Memory B cell (primary cell): ENCODE measurements at places on chromosomes 2 and 18.

DNA sequence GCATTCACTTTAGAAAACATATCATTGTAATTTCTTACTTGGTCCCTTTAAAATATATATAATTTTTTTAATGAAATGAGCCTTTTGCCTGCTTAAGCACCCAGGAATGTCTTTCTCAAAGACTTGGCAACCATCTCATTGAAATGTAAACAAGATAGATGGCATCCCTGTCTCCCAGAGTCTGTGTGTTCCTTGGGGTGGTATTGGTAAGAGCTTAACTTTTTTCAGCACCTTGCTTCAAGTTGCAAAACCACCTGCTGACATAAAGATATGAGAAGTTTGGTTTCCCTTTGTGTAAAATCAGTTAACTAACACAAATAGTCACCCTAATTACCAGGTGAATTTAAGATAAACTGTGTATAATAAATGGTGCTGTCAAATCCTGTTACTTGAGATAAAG is 266.9 kb downstream of the DSC3 start:
- no peak for DNase-seq
- H3K36me3 ChIP-seq, result no peaks in the 10 kb centered on the region
- H3K27me3 ChIP-seq, result no peaks in the 10 kb centered on the region
- H3K4me1 ChIP-seq, result no peaks in the 10 kb centered on the region

DNA sequence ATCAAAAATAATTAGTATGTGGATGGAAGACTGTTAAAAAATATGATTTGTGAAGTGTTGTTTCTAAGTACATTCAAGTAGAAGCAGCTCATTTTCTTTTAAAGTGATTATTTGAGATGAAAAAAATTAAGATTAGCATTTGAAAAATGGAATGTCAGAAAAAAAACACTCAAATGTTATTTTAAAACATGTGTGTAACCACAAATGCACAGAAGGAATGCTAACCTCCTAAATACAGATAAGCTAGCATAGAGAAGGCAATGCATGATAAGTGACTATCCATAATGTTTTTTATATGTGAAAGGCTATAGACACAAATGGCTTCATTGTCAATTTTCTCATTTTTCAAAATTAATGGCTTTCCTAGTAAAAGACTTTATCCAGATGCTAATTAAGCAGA is 198.9 kb downstream of the NYAP2 start:
- no peak for DNase-seq
- no peaks in the 10 kb centered on the region for H3K4me1 ChIP-seq
- H3K36me3 ChIP-seq, result no peaks in the 10 kb centered on the region
- peaks cover 3% of the 10 kb centered on the region for H3K27me3 ChIP-seq
- H3K27ac ChIP-seq, result no peak overlapping the region

GRCh38 chr18:10213526-10213925 is 240.9 kb upstream of the APCDD1 start:
- no peak overlapping the region for H3K4me3 ChIP-seq
- H3K4me1 ChIP-seq, result no peaks in the 10 kb centered on the region

DNA sequence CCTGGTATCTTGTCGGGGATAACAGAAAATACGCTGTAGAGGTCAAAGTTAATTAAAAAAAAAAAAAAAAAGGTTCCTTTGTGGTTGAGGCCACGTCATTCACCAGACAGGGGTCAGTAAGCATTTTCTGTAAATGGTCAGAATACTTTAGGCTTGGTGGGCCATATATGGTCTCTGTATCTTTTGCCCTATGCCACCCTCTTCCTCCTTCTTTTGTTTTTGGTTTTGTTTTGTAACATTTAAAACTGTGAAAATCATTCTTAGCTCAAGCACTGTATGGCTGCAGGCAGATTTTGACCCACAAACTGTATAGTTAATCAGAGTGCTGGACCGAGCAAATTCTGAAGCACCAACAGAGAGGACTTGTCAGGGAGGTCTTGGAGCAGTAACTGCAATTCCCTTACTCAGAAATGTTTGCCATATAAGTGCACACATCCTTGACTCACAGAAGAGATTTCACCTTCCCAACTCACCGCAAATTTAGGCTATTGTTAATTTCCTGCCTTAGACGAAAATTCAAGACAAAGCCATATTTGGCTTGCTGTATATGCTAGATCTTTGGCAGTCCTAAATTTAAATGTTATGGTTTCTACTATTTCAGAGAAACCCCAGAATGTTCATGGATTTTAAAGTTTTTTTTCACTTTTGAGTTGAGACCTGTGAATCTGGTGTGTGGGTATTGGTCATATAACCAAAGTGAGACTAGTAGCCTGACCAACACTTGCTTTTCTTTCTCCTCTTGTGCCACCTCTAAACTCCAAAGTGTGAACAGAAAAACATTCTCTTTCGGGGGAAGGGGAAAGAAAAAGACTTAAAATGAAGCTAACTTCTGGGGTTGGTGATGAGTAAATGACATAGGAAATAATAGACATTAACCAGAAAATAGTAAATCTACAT is 65.4 kb downstream of the DOCK10 start:
- peaks cover 38% of the 10 kb centered on the region for H3K4me1 ChIP-seq
- H3K27me3 ChIP-seq, result no peaks in the 10 kb centered on the region
- DNase-seq, result no peak
- H3K4me3 ChIP-seq, result peak overlapping the region; percentile 73
- peak overlapping the region; percentile 89 for H3K27ac ChIP-seq

- no peak for DNase-seq
- no peak overlapping the region for H3K4me3 ChIP-seq
- H3K36me3 ChIP-seq, result no peaks in the 10 kb centered on the region
Measured at GRCh38 chr2:50694798-50695197, 337.1 kb downstream of the NRXN1 start.

DNA sequence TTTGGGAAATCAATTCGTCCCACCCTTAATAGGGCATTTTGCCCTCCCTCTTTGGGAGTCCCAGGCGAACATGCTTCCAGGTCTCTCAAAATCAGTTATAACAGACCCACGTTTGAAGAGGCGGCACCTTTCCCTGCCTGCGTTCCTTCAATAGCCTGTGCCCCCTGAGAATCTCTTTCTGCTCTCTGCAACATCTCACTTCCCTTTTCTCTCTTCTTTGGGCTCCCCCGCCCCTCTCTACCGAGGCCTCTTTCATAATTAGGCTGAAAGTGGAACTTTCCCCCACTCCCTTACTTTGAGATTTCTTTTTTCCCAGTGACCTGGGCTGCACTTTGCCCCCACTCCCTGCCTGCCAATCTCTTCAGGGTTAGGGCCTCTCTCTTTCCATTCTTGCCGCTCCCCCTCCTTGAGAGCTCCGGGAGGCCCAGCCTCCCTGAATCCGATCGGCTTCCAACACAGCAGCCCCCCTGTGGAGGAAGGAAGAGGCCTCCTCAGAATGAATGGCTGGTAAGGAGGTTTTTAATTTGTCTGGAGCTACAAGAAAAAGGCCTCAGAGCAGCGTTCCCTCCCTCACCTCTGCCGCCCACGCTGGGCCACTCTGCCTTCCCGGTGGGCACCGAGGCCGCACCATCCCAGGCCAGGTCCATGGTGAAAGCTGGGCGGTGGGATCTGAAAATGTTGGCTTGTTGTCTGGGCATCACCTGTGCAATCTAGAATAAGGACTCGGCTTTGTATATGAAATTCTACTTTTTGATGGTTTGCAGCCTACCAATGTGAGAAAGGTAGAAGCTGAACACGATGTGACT is 162.6 kb upstream of the SIX3 start:
- no peaks in the 10 kb centered on the region for H3K27me3 ChIP-seq
- H3K27ac ChIP-seq, result peak overlapping the region; percentile 21
- H3K4me3 ChIP-seq, result peak overlapping the region; percentile 74
- H3K36me3 ChIP-seq, result peaks cover 9% of the 10 kb centered on the region
- DNase-seq, result peak; percentile 68
- peaks cover 16% of the 10 kb centered on the region for H3K4me1 ChIP-seq

- H3K27ac ChIP-seq, result peak overlapping the region; percentile 28
- no peaks in the 10 kb centered on the region for H3K27me3 ChIP-seq
- DNase-seq, result no peak
- no peak overlapping the region for H3K4me3 ChIP-seq
Measured at GRCh38 chr2:230512955-230513748, 97.2 kb downstream of the SP100 start.

DNA sequence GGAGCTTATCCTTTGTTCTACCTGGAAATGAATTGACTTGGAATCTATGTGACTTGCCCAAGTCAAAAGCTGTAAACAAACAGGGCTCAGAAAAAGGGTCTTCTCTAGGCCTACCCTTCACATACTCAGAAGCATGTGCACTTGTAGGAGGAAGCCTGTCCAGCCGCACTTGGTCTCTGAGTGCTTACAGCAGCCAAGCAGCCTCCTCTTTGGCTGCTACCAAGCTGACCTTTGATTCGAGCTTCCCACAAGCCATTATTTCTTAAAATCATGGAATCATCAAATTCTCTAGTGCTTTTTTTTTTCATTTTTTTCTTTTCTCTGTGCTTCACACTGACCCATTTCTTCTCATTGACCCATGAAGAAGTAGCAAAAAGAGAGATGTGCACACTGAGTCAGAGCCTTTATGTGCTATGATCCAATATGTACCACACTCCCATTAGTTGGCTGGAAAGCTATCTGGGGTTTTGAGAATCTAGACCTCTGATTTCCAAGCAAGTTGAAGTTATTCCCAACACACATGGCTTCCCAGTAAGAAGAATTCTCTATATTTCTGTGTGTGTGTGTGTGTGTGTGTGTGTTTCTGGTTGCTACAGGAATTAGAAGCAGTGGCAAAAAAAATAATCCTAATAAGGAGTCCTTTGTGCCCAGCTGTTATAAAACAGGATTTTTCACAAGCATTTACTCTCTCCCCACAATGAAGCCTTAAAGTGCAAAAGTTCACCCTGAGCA is 550.3 kb upstream of the TNP1 start:
- no peak for DNase-seq
- no peak overlapping the region for H3K4me3 ChIP-seq
- peaks cover 2% of the 10 kb centered on the region for H3K36me3 ChIP-seq
- H3K27me3 ChIP-seq, result peaks cover 6% of the 10 kb centered on the region

DNA sequence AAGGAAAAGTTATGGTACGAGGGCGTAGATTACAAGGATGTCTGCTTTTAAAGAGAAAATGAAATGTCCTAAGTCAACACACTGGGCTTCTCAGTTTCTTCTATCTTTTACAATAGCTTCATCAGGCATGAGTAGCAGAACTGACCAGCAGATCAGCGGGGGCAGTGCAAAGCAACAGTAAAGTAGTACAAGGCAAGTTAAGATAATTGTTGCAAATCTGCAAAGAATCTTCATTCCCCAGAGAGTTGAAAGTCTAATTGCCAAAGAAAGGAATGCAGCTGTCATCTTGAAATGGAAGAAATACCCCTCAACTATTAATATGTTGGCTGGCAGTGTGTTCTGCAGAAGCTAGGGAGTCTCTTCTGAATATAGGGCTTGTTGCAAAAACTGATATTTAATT is 60.2 kb upstream of the SLC39A10 start:
- no peak for DNase-seq
- H3K27me3 ChIP-seq, result no peaks in the 10 kb centered on the region
- no peak overlapping the region for H3K4me3 ChIP-seq
- peaks cover 29% of the 10 kb centered on the region for H3K4me1 ChIP-seq
- H3K27ac ChIP-seq, result no peak overlapping the region

- H3K4me1 ChIP-seq, result peaks cover 7% of the 10 kb centered on the region
- H3K27me3 ChIP-seq, result peaks cover 38% of the 10 kb centered on the region
- no peak for DNase-seq
- H3K27ac ChIP-seq, result no peak overlapping the region
- peak overlapping the region; percentile 47 for H3K4me3 ChIP-seq
- H3K36me3 ChIP-seq, result no peaks in the 10 kb centered on the region
Measured at GRCh38 chr18:26656431-26656943, 108.1 kb upstream of the KCTD1 start.

- peak; percentile 25 for DNase-seq
- peak overlapping the region; percentile 29 for H3K27ac ChIP-seq
- no peaks in the 10 kb centered on the region for H3K27me3 ChIP-seq
- peaks cover 25% of the 10 kb centered on the region for H3K36me3 ChIP-seq
- H3K4me3 ChIP-seq, result no peak overlapping the region
Measured at GRCh38 chr18:76875390-76876325, 53.3 kb downstream of the ZNF236 start.

- H3K27ac ChIP-seq, result no peak overlapping the region
- peaks cover 15% of the 10 kb centered on the region for H3K27me3 ChIP-seq
- DNase-seq, result no peak
- H3K4me1 ChIP-seq, result no peaks in the 10 kb centered on the region
- no peaks in the 10 kb centered on the region for H3K36me3 ChIP-seq
Measured at GRCh38 chr2:216320852-216321251, 51.4 kb downstream of the MARCHF4 start.

GRCh38 chr18:67766930-67767329 is 250.4 kb upstream of the DSEL start:
- no peaks in the 10 kb centered on the region for H3K27me3 ChIP-seq
- no peak overlapping the region for H3K27ac ChIP-seq
- H3K4me1 ChIP-seq, result no peaks in the 10 kb centered on the region
- no peak overlapping the region for H3K4me3 ChIP-seq
- DNase-seq, result no peak

DNA sequence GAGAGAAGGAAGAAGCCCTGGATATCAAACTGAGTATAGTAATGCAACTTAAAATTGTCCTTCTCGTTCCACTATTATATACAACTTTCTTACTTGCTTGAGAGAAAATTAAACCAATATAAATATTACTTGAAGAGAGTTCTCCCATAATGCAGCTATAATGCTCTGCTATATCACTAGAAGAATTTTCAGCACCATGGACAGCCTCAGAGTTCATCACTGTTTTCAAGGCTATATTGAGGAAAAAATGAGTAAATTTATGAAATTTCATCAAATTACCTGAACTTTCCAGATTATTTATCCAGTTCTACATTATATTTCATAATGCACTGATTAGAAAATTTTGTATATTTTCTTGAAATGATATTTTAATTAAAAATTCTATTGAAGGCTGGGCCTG is 1053.5 kb upstream of the FAM98A start:
- H3K27ac ChIP-seq, result no peak overlapping the region
- no peaks in the 10 kb centered on the region for H3K36me3 ChIP-seq
- no peaks in the 10 kb centered on the region for H3K4me1 ChIP-seq
- no peaks in the 10 kb centered on the region for H3K27me3 ChIP-seq

DNA sequence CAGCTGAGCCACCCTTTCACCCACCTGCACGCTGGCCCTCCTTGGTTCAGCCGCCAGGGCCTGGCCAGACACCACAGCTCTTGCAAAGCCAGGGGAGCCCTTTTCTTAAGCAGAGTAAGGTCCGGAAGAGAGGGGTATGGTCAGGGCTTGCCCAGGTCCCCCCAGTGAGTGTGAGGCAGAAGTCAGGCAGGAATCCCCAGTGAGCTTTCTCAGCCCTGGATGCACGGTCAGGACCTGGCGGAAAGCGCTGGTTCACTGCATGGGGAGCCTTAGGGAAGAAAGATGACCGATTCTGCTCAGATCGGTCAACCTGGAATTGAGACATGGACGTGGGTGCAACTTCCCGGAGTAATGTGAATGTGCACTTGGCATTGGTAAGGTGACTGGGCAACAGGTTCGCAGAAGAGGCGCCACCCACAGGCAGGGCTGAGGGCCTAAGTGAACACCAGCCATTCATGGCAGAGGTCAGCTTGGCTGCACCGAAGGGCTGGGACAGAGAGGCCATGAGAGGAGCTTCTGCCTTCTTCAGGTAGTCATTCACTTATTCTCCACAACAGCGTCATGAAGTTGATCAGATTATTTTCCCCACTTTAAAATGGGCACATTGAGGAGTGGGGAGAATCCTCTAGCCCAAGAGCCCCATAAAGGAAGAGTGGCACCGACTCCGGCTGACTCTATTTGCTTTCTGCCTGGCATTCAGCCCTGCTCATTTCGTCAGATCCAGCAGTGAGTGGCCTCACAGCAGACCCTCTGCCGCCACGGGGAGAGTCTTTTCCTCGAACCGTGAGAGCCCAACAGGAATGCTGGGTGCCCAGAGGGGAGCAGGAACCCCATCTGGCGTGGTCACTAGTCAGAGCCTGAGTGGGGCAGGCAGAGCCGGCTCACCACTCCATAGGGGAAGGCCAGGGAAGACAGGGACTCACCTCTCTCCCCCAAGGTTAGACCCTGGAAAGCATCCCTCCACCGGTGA is 35.8 kb downstream of the SCTR start:
- H3K4me3 ChIP-seq, result no peak overlapping the region
- H3K4me1 ChIP-seq, result no peaks in the 10 kb centered on the region
- H3K27ac ChIP-seq, result no peak overlapping the region
